ENCODE measurements at places on chromosomes 12 and 14. TPM values are rescaled to one million over a fixed set of nuclear protein-coding genes. Genes with fewer than 3 reads are reported as not detected.

Gene LRP1-AS
- total RNA-seq: not detected

Gene CAPZA3
- not detected for total RNA-seq

Gene COX6A1
- 197 TPM for total RNA-seq

DNA sequence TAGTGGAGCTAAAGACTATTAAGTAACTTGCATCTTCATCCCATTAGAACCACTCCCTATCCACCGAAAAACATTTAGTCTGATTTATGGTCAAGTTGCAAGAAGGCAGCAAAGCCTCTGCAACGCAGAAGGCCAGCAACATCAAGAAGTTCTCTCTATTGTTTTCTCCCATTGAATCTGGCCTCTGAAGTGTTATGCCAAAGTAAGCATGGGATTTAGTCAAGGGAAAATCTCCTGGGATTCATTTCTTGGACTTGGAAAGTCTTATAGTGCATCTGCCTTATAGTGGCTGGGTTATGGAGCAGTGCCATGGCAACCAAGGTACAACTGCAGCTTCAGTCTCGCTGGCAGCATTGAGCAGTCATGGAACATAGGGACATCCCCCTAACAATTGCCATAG, 87.7 kb upstream of the KRR1 start:
- peak; percentile 33 for DNase-seq

DNA sequence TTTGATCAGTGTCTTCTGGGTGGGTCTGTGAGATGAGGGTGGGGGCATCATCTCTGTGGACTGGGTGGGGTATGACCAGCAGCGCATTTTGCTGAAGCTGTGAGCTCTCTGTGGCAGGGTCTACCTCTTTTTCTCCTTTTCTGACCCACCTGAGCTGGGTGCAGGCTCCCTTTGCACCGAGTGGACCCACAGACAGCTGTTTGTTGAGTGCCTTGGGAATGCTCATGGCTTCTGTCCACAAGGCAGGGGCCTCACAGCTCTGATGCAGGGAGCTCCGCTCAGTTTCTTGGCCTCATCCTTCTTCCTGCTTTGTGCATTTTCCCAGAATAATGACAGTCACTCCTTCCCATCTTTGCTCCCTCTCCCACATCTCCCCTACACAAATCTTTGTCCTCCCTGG, 380.6 kb downstream of the DPF3 start:
- DNase-seq: no peak

DNA sequence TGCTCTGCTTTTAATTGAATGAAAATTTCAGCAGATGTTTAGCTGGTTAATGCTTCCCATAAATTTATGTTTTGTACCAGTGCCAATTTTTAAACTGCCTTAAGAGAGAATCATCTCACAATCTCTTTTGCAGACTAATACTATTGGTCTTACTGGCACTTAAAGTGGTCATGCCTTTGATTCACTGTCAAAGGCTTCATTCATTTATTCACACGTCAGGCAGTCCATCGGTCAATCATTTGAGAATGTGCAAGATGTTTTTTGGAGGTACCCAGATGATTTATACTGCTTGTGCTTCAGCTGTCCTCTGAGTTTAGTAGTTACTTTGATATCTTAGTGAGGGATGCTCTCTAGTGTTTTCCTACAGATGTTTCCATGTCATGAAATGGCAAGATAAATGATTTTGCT, 83.4 kb downstream of the NAV3 start:
- no peak for DNase-seq

- DNase-seq: peak; percentile 71
These were observed 126.7 kb upstream of the HIF1A start for GRCh38 chr14:61568572-61569011.

DNA sequence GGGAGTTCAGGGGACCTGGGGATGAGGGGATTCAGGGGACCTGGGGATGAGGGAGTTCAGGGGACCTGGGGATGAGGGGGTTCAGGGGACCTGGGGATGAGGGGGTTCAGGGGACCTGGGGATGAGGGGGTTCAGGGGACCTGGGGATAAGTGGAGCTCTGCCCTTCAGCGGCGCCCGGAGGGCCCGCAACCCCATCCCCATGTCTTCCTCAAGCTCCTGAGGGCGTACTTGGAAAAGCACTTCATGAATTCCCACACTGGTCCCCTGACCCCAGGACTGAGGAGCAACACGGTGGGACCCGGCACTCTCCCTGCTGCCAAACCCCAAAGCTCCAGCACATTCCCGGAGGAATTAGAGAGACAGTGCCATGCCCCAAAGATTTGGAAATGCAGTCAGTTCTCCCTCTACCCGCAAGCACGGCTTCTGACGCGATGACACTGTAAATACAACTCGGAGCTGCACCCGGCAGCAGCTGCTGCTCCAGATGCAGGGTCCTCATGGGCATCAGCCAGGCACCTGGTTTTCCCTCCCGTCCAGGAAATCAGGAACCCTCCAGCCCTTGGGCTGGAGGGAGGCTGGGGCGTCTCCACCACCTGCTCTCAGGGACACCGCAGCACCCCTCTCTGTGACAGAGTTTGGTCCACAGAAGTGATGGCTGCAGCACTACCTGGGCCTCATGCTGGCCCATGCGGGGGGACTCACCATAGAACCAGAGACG, 32.8 kb upstream of the C14orf180 start:
- DNase-seq: no peak

DNA sequence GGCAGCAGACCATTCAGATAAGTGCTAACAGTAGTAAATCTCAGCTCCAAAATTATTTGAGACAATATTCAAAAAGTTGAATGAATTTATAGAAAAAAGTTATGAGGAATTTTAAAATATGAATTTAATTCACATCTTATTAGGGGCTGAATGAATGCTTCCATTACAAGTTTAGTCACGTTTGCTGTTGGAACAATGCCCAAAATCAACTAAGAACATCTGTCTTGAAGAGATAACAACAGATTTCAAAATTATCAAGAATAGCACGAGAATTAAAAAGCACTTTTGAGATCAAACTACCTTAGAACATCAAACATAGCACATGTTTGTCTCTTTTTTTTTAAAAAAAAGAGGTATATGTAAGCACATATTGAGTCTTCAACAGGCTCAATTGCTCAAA, 115.4 kb upstream of the PPFIA2 start:
- no peak for DNase-seq

- DNase-seq: peak; percentile 21
These were observed 502 bp upstream of the MBIP start for GRCh38 chr14:36320897-36321381.

All from right cardiac atrium (tissue), 5 donors.